ENCODE measurements at places on chromosomes 4 and X. TPM values are rescaled to one million over a fixed set of nuclear protein-coding genes. Genes with fewer than 3 reads are reported as not detected.

The HEPH gene
- total RNA-seq, result not detected

The FMR1 gene
- 34.7 TPM for total RNA-seq

The NUDT10 gene
- total RNA-seq, result 0.64 TPM

The C4orf50 gene
- 0.18 TPM for total RNA-seq

DNA sequence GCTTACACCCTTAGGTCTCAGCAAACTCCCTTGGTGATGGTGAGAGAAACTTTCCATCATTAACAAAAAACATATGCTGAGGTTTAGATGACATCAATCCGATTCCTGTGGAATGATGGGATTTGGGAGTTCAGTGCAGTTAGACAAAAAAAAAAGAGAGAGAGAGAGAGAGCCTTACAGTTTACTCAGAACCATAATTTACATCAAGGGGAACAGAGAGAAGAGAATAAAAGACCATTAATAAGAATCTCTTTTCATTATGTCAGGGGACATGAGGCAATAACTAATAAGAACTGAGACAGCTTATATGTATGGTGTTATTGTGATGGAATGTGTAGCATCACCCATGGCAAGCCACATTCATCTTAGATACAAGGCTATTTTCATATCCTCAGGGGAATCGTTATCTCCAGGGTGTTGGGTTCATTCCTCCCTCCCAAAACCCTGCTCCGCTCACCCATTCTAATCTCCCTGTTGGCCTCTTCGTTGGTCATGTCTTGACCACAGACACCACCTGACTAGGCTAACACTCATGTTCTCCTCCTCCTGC lies 175.7 kb upstream of the MXRA5 start:
- no peak for DNase-seq

DNA sequence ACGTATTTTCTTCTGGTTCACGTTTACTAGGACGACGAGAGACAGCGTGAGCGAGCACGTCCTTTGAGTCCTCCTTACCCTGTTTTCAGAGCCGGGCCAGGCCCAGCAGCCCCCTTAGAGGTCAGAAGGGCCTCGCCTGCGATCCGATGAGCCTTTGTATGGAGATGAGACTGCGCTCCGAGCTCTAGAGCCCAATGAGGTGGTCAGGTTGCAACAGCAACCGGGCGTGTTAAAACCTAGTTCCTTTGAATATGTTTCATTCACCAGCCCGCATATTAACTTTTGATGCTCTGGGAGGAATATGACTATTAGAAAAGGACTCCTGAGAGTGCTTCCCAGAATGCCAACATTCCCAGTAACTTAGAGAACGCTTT lies 55.6 kb upstream of the TADA2B start:
- no peak for DNase-seq

- DNase-seq, result no peak
Measured at GRCh38 chrX:8731559-8732395, at the start of gene ANOS1. TSS of gene ANOS1 (minus strand) at chrX:8732137. CDS start at chrX:8732036, 101 bp downstream.

- no peak for DNase-seq
Measured at GRCh38 chr4:103482471-103482870, 237.3 kb downstream of the TACR3 start.

DNA sequence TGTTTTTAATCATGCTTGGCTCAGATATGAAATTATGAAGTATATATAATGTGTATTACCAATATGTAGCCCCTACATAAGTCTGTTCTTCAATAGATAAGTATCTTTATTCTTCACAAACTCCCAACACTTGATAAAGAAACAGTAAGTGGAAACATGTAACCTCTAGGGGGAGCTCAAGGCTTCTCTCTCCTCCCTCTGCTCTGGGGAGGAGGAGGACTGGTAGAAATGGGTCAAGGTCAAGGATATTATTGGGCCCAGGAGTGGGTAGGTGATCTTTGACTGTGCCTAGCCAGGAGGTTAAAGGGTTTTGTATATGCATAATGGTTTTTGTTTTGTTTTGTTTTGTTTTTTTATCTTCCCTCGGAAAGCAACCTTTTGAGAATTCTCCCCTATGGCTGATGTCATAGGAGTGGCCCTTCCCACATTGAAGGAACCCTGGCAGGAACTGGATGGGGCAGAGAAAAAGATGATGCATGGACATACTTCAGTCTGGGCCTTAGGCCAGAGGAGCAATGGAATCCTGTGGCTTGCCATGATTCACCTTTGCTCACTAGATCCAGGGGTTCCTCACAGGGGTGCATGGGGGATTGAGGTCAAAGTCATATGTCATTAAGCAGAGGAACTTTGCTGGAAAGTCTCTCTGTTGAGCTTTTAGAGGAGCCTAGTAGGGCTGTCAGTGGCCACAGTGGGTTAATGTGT lies 460.3 kb downstream of the MID1IP1 start:
- DNase-seq, result no peak

- DNase-seq, result no peak
Measured at GRCh38 chr4:119550857-119551532, 77.6 kb downstream of the PDE5A start.

DNA sequence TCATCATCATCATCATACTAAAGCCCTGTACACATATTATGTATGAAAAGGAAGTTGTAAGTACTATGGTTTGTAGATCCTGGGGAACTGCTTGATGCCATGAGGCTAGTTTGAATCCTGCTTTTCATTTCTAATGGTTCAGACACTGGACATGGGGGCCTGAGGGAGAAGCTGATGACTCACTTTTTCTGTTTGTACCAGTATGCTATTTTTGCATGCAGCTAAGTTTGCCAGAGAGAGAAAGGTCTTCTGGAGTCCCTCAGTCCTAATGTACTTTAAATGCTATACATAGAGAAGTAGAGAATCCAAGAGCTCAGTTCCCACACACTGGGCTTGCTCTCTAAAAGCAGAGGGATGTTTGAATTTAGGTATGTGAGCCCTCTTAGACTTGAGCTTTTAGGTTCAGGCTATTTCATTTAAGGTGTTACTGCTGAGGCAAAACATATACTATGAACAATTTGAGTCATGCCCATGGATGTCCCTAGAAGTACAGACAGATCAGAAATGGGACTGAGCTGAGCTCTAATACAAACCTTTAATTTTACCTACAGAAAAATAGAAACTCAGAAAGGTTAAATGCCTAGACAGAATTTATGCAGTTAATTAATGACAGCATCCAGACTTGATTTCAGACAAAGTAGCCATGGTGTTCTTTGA lies 17.6 kb upstream of the HS3ST1 start:
- DNase-seq, result no peak

DNA sequence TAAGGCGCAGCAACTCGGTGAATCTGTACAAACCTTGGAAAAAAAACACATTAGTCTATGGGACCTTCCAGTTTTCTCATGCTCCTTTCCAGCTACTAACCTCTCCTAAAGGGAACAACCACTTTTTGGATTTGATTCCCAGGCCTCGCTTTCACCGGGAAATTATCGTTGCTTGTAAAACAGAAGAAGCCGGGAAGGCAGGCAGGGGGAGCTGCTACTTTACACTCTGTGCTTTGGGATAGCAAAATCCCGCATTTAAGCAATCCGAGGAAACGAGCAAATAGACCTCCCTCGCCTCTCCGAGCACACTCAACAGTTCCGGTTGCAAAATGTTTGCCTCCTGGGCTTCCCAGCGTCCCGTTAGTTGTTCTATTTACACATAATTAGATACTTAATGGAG lies 1.2 kb downstream of the CD38 start:
- no peak for DNase-seq
